ENCODE measurements at places on chromosomes 16 and 17.

- no peak for DNase-seq
Measured at GRCh38 chr17:34913001-34913400, 48.3 kb downstream of the CCT6B start.

GRCh38 chr17:1967213-1967612, 57.9 kb downstream of the RTN4RL1 start:
- DNase-seq = no peak

DNA sequence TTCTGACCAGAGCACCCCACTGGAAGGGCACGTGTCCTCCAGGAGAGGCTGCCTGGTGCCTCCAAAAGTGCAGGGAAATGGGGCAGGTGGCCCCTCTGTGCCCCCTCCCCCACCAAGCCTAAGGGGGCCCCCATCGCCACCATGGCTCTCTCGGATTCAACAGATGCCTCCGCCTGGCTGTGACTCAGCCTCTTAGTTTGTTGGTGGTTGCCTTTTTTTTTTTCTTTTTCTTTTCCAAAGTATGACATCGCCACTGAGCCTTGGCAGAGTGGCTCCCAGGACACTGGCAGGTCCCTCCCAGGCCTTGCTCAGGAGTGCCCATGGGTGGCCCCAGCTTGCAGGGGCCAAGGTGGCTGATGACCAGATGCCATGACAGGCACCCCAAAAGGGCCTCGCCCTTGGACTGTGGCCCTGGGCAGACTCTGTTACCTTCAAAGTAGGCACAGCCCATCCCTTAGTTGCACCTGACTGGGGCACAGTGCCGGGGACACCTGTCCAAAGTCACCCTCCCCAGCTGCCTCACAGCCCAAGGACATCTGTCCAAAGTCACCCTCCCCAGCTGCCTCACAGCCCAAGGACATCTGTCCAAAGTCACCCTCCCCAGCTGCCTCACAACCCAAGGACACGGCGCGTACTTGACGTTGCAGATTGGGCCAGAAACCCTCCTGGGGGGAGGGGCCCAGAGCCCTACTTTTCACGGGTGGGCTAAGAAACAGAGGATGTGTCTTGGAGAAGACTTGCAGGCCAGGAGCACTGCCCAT, 29.6 kb downstream of the NPTX1 start:
- no peak for DNase-seq

- DNase-seq = peak; percentile 89
Measured at GRCh38 chr17:72614871-72615626, 477.4 kb downstream of the SLC39A11 start.

DNA sequence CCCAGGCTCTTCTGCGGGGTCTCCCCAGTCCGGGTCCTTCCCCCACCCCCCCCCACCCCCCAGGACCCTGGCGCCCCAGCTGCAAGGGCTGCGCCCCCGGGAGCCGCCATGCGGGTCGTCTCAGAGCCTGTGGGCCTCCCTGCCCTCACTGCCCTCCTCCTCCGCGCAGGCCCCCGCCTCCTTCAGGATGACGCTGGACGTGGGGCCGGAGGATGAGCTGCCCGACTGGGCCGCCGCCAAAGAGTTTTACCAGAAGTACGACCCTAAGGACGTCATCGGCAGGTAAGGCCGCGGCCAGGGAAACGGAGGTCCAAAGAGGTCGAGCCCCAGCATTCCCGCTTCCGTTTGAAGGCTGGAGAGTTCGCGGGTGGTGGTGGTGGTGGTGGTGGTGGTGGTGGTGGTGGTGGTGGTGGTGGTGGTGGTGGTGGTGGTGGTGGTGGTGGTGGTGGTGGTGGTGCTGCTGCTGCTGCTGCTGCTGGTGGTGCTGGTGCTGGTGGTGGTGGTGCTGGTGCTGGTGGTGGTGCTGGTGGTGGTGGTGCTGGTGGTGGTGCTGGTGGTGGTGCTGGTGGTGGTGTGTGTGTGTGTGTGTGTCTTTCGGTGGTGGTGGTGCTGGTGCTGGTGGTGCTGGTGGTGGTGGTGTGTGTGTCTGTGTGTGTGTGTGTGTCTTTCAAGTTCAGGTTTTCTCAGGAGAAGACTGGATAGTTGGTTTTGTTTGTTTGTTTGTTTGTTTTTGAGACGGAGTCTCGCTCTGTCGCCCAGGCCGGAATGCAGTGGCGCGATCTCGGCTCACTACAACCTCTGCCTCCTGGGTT, 615 bp downstream of the PHKG2 start:
- DNase-seq = peak; percentile 40

DNA sequence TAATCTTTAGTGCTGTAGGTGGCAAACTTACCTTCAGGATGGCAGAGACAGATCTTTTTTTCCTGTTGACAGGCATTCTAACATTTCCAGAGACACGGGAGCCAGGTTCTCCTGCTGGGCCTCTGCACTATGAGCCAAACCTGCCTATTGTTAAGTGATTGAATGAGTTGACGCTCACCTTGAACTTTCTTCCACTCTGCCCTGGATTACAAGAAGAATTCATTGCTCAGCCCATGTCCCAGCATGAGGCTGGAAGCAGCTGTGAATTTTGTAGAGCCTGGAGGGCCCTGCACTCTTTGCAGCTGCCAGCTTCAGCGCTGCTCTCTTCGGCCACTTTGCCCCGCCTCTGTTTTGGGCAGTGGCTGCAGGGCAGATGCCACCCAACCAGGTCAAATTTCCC, 9.4 kb upstream of the SLC7A5 start:
- no peak for DNase-seq

- DNase-seq = no peak
Measured at GRCh38 chr17:9036336-9036735, 15.0 kb downstream of the NTN1 start.

- DNase-seq = no peak
Measured at GRCh38 chr16:13300066-13300840, 398.9 kb downstream of the SHISA9 start.

DNA sequence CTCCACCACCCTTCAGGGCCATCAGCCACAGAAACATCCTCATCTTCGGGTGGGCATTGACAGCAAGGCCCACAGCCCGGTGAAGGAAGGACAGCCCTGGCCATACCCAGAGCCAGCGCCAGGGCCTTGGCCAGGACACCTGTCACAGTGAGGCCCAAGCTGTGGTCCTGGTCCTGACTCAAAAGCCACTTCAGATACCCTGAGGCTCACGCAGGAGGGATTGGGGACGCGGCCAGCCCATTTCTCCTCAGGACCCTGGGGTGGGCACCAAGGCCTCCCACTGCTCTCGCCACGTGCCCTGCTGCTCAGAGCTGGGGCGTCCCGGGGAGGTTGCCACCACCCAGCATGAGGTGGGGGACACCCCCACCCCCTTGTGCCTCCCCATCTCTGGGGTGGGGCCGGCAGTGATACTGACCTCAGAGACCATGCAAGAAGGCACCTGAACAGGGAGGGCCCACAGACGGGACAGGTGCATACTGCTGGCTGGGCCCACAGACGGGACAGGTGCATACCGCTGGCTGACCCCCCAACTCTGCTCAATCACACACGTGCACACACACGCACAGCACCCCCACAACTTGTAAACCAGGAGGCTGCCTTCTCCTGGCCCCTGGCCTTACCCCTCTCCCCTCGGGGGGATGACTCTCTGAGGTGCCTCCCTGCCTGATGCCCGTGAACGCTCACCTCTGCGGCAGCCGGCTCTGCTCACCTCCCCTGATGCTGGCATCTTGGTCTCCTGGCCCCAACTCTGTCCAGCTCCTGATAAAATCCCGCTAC, 14.2 kb downstream of the SLC7A5 start:
- no peak for DNase-seq

- DNase-seq = no peak
Measured at GRCh38 chr17:31490019-31490650, 98.7 kb downstream of the RAB11FIP4 start.

DNA sequence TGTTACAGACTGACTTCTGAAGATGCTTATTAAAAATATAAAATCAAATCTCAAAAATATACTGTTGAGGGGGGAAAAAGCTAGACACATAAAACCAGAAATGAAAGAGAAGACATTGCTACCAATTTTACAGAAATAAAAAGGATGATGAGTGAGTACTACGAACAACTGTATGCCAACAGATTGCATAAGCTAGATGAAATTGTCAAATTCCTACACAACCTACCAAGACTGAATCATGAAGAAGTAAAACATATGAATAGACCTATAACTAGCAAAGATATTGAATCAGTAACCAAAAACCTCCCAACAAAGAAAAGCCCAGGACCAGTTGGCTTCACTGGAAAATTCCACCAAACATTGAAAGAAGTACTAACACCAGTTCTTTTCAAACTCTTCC, 3.5 kb upstream of the CAPNS2 start:
- no peak for DNase-seq

GRCh38 chr16:85176541-85177447, 64.5 kb upstream of the CIBAR2 start:
- DNase-seq = peak; percentile 59

DNA sequence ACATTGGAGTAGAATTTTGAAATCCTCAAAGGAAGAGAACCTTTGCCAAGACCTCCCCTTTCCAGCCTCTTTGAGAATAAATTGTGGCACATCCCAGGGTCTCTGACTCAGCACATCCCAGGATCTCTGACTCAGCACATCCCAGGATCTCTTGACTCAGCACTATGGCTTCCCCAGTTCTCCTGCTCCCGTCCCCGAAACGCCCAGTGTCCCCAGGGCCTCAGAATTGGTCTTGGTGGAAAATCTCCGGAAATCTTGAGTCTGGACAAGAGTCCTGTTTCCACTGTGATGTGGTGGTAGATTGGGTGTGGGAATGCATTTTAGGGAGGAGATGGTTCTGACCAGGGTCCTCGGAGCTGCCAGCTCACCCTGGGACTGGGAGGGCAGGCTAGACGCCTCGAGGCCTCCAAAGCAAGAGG, 19.2 kb downstream of the PLXDC1 start:
- peak; percentile 72 for DNase-seq

DNA sequence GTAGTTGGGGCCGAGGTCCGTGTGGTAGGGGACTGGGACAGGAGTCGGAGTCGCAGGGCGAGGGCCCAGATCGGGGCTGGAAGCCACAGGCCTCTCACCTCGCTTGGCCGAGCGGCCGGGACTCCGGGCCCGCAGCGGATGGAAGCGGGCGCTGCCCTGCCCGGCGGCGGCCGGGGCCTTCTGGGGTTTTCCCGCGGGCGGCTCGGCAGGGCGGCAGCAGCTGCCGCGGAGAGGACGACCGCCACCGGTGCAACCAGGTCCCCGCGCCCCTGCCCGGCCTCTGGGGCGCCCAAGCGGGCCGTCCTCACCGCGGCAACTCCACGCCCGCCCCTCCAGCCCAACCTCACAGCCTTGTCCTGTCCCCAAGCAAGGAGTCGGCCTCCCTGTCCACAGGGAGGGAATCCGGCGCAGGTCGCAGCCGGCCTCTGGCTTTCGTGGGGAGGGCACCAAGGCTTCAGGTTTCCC, 15.6 kb upstream of the UTP6 start:
- DNase-seq = no peak

DNA sequence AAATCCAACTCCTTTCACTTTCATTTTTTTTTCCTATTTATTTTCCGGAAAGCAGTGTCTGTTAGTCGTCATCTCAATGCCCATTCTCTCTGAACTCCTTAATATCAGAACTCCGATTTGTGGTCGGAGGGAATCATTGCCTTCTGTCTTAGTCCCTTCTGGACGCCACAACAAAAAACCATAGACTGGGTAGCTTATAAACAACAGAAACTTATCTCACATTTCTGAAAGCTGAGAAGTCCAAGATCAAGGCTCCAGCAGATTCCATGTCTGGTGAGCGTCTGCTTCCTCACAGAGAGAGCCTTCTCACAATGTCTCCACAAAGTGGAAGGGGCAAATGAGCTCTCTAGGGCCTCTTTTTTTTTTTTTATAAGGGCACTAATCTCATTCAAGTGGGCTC, 296.6 kb upstream of the CDH11 start:
- DNase-seq = no peak

GRCh38 chr17:6376931-6377361, 58.0 kb downstream of the AIPL1 start:
- DNase-seq = no peak

GRCh38 chr16:21186326-21186691, 25.1 kb downstream of the ZP2 start:
- DNase-seq = no peak

- DNase-seq = no peak
Measured at GRCh38 chr16:57239107-57239506, 6.0 kb upstream of the ARL2BP start.

DNA sequence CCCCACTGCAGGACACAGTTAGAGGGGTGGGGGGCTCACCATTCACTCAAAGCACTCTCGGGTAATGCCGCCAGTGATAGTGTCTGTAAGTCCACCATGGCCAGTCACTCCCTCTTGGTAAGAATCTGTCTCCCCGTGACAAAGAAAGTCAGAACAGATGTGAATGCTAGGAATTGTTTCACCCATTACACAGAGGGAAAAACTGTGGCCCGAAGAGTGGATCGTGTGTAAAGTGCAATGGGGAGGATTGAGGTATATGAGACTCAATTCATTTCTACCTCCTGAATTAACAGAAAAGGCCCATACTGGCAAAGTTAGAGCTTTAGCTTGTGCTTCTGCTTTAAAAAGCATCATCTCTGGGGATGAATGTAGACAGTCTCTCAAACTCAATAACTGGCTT, 17.5 kb upstream of the SLC6A2 start:
- DNase-seq = no peak

DNA sequence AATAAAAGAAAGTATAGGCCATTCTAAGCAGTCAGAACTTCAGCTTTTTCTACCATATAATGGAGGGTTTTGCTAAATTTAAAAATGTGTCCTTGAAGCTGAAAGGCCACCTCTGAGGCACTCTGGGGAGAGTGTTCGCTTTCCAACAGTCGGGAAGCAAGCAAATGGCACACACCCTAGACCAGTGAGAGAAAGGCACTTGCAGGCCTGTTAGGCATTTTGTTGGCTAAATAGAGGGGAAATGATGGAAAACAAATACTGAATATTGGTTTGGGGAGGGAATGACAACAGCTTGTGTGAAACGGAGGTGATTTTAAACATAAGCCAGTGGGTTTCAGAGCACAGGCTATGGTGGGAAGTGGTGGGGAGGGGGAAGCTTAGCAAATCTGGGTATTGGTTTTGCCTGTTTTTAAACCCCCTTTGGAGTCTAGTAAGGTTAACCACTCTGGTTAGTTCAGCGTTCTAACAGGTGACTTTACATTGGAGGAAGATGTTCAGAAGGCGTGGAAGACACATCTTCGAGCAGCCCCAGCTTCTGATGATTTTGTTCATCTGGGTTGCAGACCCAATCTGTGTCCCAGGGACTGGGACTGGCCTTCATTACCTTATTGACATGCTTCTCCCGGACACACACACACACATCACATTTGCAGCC, 90.5 kb downstream of the PRKCA start:
- DNase-seq = no peak

All from Daoy (cell line).